GOT3 (cell line): ENCODE measurements at places on chromosomes 7 and 10.

DNA sequence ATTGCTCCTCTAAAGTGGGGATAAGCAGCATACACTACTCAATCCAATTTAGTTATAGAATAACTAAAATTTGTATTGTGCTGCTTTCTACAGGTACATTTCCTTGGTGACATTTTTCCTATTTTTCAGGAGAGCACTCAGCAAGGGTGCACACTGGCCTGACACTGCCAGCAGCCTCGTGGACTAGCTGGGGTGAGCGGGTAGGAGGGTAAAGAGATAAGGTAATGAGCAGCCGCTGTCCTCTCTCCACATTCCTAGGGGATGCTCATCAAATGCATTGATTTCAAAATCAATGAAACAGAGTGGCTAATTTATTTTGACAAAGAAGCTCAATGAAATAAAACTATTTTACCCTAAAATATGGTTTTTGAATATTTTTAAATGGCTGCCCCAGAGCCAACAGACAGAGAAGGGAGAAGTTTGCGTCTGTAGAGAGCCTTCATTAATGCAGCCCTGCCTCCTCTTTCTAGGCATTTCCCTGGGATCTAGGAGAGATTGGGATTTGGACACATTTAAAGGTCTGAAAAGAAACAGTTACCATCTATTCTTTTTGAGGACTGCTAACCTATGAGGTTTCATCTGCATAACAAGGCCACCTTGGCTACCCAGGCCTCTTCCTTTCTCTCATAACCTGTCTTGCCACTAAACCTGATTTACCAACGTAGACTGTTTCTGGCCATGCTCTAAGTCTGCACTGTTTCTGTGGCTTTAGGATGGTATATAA is 561.0 kb downstream of the IPMK start:
- no peak for DNase-seq

DNA sequence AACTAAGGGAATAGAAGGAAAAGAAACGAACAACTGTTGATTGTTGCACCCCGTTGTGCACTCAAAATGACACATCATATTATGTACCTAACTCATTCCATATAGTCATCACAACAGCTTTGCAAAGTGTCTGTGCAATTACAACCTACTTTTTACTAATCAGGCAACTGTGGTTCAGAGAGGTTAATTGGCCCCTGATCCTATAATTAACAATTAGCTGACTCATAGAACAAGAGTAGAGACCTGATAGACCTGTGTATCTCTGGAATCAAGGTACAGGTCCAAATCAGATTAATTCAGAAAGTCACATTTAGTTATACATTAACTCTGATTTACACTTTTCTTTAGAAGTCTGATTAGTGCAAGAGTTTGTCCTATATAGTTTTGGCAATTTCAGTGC is 122.5 kb upstream of the CDK13 start:
- no peak for DNase-seq

GRCh38 chr10:93999401-93999851 is 5.7 kb downstream of the PLCE1 start:
- DNase-seq: no peak

- no peak for DNase-seq
Measured at GRCh38 chr10:127337801-127338200, 141.4 kb upstream of the INSYN2A start.

DNA sequence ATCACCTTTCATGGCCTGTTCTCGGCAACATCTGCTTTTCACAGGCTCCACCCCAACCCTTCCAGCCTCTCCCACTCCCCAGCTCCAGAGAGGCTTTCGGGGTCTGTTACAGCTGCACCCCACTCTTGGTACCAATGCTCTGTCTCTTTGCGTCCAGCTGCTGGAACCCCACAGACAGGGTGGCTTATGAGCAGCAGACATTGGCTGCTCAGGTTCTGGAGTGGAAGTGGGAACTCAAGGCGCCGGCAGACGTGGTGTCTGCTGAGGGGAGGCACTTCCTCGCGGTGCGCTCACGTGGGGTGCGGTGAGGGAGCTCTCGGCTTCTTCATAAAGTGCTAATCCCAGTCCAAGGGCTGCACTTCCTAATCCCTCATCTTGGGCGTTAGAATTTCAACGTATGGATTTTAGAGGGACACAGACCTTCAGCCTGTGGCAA is 185.7 kb downstream of the ELFN1 start:
- no peak for DNase-seq

DNA sequence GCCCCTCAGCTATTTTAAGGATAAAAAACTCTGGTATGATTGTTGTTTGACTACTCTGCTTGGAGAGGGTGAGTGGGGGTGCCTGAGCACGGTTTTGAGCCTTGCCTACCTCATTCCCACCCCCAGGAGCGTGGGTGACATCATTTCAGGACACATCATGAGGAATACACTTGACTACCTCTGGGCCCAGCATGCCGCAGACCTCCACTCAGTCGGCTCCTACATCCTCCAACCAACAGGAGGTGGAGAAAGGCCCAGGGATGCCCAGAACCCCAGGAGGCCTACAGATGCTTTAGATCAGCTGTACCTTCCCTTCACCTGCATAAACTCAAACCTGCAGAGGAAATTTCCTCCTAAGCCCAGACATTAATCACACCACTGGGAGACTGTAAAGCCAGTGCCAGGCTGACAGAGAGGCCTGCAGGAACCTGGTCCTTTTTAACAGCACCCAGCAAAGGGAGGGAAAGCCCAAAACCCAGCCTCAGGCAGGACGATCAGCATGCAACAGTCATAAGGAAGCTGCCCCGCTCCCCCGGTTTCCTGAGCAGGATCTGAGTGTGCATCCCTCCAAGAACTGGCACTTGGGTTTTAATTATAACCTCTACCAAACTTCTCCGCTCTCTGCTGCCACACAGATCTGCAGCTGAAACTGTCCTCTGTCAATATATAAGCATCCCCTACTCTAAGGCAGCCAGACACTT is 61.7 kb upstream of the ZNRF2 start:
- no peak for DNase-seq

- no peak for DNase-seq
Measured at GRCh38 chr10:86390337-86391120, 23.9 kb upstream of the GRID1 start.

DNA sequence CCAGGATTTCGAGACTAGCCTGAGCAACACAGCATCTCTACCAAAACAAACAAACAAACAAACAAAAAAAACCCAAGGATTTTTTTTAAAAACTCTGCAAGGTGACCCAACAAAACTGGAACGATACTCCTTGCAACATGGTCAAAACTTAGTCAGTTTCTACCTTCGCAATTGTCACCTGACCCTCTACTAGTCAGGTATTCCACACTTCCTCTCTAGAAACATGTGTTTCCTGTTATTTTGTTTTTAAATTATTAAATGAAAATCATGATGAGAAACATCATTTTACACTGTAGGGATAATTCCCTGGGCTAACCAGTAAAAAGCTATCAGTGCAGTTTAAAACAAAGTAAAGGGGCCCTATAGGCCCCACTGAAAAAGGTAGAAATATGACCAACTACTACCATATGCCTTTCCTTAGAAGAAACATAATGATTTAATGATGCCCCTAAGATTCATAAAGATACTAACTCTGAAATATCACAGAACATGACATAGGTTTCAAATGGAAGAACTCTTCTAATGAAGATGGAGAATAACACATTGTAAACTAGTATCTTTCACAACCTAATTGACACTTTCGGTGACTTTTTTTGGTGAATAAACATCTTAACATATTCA is 8.7 kb downstream of the BRAF start:
- no peak for DNase-seq

DNA sequence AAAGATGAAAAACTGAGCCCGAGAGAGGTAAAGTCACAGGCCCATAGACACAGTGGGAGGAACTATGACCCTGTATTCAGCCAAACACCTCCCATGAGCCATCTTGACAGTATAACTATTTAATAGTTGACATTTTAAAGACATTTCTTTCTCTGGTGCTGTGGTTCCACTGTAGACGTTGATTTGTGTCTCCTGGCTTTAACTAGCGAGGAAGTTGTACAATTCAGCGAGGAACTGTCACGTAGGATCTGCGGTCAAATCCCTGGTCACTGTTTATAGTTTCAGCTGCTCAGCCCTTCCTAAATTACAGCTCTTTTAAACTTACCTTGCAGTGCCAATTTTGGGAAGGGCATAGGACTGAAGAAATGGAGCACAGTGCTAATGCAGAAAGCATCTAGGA is 7.1 kb upstream of the CELF2 start:
- DNase-seq: no peak

DNA sequence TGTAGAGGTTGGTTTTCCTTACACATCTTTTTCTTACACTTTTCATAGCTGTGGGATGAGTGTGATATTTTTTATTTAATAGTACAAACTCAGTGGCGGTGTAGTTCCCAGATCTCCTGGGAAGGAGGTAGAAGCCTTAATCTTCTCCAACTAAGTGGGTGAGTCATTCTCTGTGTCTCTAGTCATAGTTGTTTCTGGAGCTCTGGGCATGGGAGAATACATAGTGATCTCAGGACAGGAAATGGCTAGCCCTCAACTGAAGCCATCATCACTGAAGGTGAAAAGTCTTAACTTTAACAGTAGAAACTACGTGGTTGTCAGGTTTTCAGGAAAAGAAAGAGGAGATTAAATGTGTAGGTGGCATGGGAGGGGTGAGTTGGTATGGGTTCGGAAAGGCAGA is 319.4 kb upstream of the FZD8 start:
- no peak for DNase-seq

- DNase-seq: no peak
Measured at GRCh38 chr7:157016352-157017041, 6.0 kb upstream of the MNX1 start.

DNA sequence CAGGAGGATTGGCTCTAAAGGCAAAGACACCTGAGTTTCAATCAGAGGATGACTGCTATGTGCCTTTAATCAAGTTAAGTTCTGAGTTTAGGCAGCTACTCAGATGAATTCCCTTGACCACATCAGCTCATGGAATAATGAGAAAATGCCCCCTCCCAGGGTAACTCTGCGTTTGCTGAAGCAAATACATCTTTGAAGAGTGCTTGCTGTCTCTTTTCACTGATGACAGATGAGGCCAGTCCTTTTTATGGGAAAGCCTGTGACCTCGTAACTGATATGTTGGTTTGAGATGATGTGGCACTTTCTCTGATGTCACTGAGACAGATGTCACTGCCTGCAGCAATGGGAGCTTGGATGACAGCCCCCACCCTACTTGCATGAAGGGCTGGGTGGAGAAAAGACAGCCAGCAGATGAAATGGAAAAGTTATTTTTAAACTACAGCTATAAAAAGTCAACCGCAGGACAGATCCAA is 43.7 kb upstream of the DGKI start:
- DNase-seq: no peak

DNA sequence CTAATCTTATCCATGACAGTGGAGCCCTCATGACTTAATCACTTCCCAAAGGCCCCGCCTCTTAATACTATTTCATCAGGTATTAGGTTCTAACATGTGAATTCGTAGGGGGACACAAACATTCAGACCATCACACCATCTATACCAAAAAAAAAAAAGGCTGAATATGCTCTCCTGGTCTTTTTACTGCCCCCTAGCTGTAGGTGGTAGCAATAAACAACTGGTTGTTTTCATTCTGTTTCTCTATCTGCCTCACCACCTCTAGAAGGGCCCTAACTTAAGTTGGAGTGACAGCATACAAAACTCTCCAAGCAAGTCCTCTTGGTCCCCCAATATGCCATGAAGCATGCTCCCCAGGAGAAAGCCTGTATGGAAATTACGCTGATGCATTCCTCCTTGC is 94.1 kb downstream of the GRM8 start:
- no peak for DNase-seq

GRCh38 chr7:148368562-148368961 is 222.0 kb upstream of the C7orf33 start:
- DNase-seq: no peak

GRCh38 chr7:24769014-24769830 is 12.0 kb upstream of the GSDME start:
- no peak for DNase-seq

DNA sequence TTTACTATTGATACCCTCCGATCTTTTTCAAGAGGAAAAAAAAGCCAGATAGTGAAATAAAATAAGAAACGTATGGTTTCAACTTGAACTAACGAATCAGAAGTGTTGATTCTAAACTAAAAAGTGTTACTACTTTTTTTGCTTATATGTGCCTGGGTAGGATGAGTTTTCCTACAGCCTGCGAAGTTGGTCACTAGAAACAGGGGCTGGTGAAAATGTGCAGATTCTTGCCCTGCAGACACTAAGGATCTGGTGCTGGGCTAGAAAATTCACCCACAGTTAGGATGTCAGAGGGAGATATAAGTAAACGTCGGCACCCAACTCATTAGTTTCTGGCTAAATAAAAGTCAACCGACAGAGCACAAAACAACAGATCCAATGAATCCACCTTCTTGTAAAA is 298.7 kb upstream of the NFE2L3 start:
- no peak for DNase-seq

DNA sequence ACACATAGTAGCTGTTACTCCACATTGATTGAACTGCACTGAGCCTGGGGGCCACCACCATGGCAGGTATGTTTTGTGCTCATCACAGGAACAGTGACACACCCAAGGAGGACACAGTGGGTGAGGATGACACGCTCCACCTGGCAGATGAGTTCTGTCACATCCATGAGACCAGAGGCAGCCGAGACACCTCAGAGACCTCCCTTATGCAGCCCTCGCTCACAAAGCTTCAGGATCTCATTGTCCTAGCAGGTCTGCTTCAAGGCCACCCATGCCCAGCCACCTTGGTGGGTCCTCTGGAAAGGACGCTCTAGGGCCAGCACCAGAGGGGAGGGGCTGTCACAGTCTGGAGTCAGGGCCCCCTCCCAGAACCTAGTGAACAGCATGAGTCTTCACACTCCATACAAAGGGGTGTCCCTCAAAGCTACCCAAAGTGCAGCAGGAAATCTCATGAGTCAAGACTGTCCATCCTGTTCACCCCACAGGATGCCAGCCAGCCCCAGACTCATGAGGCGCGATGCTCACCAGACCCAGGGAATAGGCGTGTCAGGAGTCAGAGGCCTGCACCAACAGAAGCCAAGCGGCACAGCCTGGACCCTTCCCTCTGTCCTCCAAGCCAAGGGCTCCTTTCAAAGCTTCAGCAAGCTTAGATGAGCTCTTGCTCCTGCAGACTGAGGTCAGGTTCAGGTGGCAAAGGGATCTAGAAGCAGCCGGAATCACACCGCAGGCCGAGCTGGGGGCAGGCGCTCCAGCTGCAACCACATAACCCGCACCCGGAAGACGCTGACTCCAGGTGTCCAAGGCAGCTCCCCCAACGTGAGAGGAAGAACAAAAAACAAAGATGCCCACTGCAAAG is 9.6 kb downstream of the FAM53B start:
- no peak for DNase-seq
